Pons (tissue), 1 donor: ENCODE measurements at places on chromosomes 6 and 20.

- no peak for DNase-seq
These were observed 84.6 kb upstream of the F13A1 start for GRCh38 chr6:6405031-6405430.

DNA sequence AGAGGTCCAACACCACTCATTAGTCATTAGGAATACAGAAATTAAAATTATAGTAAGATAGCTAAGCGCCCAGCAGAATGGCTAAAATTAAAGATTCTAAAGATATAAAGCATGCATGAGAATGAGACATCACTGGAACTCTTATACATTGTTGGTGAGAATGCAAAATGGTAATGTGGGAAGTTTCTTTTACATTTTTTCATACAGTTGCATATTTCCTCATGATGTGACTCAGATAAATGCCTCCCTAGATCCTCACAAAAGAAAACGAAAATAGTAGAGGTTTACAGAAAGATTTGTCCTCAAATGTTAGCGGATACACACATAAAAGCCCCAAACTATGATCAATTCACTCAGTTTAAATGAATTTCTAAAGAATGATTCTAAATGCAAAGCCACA, 633.7 kb upstream of the GJE1 start:
- DNase-seq = no peak

GRCh38 chr6:140821196-140821595, 1311.5 kb upstream of the GJE1 start:
- no peak for DNase-seq

GRCh38 chr6:142236691-142237090, 65.1 kb upstream of the ADGRG6 start:
- DNase-seq = no peak

- no peak for DNase-seq
These were observed 71.7 kb upstream of the SMLR1 start for GRCh38 chr6:130755368-130756034.

GRCh38 chr6:109897025-109897424, 81.1 kb upstream of the GPR6 start:
- no peak for DNase-seq

DNA sequence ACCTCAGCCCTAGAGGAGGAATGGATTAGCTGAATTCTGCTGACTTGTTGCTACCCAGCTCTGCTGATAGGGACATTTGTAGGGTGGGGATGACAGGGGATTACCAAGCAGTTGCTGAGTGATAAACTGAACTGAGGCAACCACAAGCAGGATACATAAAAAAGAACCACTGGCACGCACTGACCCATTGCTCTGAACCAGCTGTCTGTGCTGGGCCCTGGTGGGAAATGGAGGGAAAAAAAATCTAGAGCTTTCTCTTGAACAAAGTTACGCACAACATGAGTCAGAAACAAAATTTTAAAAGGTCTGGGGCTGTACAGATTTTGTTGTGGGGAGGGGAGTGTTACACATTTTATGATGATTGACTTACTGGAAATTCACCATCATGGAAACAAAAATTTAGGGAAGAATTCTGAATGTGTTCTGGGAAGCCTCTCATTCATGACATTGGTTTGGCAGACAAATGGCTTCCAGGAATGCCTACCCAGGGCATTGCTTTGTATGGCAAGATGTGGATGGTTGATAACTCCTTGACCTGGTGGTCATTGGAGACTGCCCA, 37.7 kb downstream of the FOXO3 start:
- no peak for DNase-seq

DNA sequence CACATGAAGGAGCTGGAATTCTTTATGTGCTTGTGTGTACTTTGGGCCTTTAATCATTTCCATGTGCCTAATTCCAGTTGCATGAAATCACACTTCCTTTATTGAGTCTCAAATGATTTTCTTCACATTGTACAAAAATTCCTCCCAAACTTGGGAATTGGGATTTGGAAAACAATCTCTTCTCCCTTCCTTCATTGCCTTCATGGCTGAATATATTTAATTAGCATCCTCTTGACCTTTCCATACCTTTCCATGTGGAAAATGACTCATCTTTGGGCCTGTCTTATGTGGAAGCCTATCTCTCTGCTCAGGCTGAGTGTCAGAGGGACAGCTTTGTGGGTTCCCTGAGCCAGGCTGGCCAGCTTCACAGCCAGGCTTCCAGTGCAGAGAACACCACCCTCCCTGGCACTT, 33.0 kb upstream of the CDH4 start:
- no peak for DNase-seq

DNA sequence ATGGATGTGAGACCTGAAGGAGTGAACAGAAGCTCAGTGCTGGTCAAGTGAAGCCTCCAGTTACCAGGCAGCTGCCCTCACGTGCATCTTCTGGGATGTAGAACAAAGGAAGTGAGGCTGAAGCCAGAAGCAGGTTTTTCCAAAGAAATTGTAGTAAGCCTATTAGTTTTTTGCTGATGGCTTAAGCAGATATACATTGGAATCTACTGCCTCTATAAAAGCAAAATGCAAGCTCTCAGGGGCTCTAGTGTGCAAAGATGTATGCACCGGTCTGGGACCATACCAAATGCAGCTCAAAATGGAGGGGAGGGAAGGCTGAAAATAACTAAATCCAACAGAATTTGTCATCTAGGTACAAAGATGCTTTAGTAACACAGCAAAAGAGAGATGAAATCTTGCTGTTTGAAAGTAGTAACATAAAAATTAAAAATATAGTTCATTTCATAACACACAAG, 77.0 kb downstream of the DTNBP1 start:
- DNase-seq = no peak

GRCh38 chr6:90870561-90870960, 283.7 kb upstream of the MAP3K7 start:
- no peak for DNase-seq

GRCh38 chr20:36860811-36861624, 14.9 kb upstream of the TLDC2 start:
- no peak for DNase-seq

DNA sequence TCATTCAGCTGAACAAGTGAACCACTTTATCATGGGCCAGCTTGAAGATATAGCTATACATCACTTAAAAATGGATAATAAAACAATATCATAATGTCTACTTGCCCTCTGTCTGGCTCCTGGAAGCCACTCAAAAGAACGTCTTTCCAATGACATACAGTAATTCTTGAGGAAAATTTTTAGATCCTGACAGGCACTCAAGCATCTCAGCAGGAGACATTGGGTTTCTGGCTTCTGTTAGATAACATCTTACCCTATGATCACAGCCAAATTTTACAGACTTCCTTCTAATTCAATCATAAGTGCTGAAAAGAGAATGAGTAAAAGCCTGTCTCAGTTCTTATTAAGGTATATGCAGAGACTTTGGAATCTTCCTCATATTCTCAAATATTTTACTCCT, 330 bp downstream of the CGA start:
- DNase-seq = no peak

DNA sequence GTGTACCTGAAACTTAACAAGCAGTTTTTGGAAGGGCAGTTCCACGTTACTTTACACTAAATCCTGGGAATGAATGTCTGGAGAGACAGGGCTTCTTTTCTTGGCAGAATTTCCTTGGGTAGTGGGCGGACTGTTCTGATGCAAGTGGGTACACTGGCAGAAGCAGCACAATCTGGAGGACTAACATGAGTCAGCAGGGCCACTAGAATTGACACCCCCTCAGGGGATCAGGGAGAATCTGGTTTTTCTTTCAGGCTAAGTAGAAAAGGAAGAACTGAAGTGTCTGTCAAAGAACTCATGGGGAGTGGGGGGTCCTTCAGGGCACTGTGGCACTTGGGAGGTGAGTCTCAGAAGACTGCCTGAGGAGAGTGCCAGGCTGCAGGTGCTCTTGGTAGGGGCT, 34.6 kb downstream of the PANK2 start:
- DNase-seq = no peak

- no peak for DNase-seq
These were observed 2.6 kb downstream of the GHRH start for GRCh38 chr20:37259031-37259430.

DNA sequence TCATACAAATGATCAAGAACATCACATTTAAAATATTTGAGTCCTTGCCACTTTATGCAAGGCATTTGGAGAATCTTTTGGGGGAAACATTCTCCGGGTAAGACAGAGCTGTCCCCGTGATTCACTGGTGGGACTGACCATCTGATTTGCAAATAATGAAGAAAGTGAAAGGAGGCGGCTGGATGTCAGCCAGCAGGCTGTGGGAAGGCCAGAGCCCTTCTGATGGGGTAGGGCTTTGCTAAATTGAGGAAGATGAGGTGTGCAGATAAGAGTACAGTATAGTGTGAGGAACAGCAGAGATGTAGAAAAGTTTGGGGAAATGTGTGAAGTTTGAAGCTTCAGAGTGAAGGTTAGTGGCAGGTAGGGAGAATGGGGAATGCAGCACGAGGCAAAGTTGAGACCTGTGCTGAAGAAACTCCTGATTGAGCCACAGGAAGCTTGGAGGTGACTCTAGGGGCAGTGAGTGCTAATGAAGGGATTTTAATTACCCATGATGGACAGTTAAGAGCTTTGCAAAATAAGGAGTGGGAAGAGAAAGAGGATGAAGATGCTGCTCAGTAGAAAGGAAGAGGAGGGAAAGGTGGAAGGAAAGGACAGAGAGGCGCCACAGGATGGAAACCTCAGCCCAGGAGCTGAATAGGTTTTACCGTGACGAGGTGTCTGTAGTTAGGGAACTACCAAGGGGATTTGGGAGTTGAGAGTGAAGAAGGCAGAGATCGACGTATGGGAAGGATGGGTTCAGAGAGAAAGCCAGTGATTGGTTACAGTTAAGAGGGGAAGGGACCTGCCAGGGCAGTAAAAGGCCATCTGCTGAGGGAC, 68.7 kb downstream of the SNX9 start:
- no peak for DNase-seq

GRCh38 chr20:16205507-16205906, 367.7 kb downstream of the KIF16B start:
- no peak for DNase-seq

GRCh38 chr20:2311329-2311728, 15.5 kb downstream of the TGM3 start:
- no peak for DNase-seq

DNA sequence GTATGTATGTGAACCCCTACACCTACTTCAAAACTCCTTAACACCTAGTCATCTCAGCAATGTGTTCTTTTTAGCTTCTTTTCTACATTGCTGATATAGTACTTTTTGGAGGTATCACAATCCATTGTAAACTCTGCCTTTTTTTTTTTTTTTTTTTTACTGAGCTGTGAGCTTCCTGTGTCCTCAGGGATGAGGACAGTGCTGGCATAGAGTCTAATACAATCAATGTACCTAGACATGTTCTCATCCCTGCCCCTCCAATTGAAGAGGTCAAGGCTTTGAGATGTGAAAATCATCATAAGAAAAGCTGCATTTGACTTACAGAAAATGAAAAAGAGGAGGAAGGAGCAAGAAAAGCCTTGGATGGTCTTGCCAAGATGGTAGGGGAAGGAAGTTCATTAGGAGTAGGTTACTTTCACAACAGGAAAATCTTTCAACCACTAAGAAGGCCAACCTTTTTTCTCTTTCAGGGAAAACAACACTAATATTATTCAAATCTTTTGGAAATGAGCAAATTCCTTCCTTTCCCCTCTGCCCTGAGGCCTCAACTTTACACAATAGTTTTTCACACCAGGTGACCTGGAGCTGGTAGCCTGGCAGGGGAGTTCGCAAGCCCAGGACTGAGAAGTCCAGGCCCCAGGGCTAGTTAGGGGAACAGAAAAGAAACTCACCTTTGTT, 2.8 kb upstream of the JARID2 start:
- DNase-seq = no peak

GRCh38 chr6:135188718-135189117, 7.6 kb downstream of the MYB start:
- DNase-seq = no peak

DNA sequence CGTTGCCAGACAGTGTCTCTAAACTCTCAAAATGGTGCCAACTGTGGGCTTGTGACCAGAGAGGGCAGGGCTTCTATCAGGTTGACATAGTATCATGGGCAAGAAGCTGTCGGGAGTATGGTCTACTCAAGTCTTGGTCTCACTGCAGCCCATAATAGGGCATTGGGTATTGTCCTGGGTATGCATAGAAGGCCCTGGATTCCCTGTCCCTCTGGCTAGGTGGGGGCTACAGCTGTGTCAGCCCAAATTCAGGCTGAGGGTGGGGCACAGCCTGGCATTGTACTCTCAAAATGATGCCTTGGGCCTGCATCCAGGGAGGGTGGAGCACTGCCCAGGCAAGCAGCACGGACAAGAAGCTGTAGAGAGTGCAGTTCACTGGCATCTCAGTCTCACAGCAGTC, 408.8 kb upstream of the MAN1A1 start:
- DNase-seq = no peak

DNA sequence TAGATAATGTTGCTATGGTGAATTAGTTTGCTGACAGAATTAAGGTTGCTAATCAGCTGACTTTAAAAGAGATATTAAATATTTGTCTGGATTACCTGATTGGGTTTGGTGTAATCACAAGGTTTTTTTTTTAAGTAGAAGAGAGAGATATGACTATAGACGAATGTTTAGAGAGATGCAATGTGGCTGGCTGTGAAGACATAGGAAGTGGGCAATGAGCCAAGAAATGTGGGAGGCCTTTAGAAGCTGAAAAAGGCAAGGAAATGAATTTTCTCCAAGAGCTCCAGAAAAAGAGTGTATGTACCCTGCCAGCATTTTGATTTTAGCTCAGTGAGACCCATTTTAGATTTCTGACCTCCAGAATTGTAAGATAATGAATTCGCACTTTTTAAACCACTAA, 598.3 kb downstream of the PKHD1 start:
- DNase-seq = no peak

DNA sequence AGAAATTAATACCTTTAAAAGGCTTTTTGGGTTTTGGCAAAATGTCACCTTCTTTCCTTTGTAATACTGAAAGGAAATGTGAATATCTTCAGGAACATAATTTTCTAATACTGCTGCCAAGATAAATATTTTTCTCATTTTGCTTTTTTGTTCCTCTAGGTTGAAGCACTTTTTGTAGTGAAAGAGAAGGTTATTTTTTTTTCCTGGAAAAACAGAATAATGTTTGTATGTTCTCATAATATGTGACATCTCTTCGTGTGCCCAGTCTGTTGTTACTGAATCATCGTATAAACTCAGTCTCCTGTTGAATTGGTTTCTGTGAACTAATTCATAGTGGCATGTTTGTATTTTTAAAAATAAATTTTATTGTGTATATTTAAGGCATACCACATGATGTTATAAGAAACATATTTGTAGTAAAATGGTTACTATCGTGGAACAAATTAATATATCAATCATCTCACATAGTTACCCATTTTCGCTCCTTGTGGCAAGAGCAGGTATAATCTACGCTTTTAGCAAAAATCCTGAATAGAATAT, 74.4 kb downstream of the SH3BGRL2 start:
- no peak for DNase-seq
